ENCODE measurements at places on chromosomes 7 and 10.
A peak's percentile ranks its signal among the peaks of the same experiment; 100 is the strongest.

- DNase-seq, result no peak
Observed at GRCh38 chr7:40535678-40536077, 400.9 kb downstream of the SUGCT start.

DNA sequence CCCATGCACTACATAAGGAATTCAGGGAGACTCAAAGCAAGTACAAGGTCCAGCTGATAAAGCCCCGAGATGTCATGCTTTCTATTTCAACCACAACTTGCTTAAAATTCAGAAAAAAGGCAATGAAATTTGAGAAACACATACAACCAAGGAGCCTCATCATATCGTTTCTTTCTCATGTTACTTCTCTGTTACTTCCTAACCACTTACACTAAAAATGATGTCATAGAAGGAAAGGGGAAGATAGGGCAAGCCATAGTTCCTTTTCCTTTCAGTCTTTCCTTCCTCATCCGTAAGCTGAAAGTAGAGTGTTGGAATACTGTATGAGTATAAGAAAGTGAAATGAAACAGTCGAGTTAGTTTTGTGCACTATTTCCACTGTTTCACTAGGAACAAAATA is 27.9 kb upstream of the CDK14 start:
- DNase-seq, result no peak

DNA sequence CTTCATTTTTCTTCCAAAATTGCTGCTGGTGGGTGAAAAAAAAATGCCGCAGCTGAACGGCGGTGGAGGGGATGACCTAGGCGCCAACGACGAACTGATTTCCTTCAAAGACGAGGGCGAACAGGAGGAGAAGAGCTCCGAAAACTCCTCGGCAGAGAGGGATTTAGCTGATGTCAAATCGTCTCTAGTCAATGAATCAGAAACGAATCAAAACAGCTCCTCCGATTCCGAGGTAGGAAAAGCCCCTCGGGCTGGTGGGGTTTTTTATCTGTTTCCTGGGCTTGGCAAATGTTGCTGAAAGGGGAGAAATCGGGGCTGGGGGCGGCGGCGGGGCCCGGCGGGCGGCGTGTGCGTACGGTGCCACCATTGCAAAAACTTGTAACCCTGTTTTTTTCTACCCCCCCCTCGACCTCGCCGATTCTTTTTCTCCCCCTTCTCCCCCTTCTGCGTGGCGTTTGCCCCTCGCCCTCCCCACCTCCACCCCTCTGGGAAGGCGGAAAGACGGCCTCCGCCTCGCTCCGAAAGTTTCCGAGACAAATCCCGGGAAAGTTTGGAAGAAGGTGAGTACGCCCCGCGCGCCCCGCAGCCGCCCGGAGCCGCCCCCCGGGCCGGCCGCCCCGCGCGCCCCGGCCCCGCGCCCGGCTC is 789 bp downstream of the TCF7L2 start:
- DNase-seq, result peak; percentile 39

- no peak for DNase-seq
Observed at GRCh38 chr10:60818134-60818770, 40.0 kb downstream of the CDK1 start.

DNA sequence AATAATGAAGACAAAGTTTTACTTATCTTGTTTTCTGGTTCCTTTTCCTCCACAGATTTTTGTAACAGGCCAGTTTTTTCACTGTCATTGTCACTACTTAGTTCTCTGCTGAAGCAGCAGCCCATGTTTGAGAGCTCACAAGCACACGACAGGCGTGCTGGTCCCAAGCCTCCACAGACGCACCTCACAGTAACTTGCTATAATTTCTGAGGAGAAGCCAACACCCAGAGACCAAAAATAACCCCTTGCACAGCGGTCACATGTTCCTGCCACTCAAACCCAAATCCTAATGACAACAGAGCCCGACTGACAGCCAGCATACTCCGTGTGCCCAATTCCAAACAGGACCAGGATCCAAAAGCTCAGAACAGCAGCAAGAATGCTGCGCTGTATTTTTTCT is 58.5 kb downstream of the LARP4B start:
- no peak for DNase-seq
